Smooth muscle cell of the brain vasculature (primary cell): ENCODE measurements at places on chromosomes 6 and 20.

DNA sequence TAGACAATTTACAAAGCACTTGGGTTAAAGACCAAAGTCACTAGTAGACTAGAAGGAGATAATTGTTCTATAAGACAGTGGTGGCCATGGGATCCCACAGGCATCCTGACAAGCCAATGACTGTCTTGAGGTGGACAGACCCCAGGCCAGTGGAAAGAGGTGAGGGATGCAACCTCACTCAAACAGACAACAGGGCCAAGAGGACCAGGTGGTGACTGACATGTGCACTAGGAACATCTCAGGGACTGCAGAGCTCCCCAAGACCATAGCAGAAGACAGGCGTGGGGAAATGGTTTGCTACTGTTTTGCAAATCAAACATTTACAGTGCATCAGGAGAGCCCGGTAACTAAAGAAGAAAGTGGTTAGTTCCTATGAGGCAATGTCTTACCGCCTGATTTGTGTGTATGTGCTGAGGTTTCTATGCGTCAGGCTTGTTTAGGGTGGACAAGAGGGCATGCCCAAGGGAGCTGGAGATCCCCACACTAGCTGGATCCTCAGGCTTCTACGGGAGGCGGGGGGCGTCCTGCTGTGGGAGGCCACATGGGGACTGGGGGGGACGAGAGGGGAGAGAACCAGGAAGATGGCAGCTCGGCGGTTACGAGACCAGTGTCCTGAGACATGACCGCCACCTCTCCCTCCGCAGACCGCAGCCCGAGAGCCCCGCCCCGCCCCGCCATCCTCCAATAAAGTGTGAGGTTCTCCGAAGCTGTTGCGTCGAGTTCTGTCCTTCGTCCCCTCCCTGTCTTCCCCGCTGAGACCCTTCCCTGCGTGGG, 623 bp upstream of the MRPS26 start:
- DNase-seq: peak; percentile 49

GRCh38 chr6:71250099-71250602, 38.5 kb upstream of the OGFRL1 start:
- no peak for DNase-seq

GRCh38 chr6:56581296-56581925, 61.3 kb downstream of the DST start:
- no peak for DNase-seq

- no peak for DNase-seq
These were observed 7.6 kb downstream of the DHX35 start for GRCh38 chr20:38969708-38970107.

DNA sequence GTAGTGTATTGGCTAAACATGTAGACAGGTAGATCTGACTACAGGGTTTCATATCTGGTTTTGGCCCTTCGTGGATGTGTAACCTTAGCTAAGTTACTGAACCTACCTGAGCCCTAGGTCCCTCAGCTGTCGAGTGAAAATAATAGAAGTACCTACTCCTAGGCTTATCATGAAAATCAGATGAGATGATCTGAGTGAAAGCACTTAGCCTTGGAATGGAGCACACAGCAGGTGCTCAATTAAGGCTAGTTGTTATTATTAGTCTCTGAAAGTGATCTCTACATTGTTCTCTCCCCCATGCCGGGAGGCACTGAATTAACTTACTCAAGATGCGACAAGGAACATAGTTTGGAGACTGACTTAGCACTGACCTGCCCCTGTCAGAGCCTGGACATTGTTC, 174.7 kb upstream of the ZNF217 start:
- no peak for DNase-seq

DNA sequence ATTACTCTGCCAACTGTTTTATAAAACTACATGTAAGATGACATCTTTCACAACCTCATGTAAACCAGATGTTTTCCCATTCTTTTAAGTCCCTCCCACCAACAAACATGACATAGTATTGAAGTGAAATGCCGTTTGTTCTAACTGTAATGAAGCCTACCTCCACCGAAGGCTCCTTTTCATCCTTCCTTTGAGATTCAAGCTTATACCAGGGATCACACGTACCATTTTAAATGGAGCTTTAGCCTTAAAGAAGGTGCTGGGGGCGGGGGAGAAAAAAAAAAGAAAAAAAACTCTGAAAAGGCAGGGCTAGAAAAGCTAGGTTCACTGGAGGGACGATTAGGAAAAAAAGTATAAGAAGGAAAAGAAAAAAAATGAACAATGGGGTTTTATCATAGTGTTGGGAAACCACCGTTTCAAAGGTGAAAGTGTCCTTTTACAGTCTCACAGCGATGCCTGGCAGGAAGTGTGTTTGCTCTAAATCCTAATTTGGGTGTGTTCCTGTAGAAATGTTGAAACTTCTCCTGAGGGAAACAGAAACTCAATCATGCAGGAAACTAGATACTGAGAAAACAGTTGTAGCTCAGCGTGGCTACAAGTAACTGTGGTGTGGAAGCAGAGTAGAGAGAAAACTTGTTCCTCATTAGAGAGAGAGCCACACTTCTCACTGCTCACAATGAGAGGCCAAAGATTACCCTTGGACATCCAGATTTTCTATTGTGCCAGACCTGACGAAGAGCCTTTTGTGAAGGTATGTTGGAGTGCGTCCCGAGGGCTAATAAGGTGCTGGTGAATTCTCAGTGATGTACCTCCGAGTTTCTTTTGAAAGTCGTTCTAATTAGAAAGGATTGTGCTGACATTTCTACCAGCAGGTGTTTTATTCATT, 37.6 kb upstream of the HINT3 start:
- peak; percentile 57 for DNase-seq

DNA sequence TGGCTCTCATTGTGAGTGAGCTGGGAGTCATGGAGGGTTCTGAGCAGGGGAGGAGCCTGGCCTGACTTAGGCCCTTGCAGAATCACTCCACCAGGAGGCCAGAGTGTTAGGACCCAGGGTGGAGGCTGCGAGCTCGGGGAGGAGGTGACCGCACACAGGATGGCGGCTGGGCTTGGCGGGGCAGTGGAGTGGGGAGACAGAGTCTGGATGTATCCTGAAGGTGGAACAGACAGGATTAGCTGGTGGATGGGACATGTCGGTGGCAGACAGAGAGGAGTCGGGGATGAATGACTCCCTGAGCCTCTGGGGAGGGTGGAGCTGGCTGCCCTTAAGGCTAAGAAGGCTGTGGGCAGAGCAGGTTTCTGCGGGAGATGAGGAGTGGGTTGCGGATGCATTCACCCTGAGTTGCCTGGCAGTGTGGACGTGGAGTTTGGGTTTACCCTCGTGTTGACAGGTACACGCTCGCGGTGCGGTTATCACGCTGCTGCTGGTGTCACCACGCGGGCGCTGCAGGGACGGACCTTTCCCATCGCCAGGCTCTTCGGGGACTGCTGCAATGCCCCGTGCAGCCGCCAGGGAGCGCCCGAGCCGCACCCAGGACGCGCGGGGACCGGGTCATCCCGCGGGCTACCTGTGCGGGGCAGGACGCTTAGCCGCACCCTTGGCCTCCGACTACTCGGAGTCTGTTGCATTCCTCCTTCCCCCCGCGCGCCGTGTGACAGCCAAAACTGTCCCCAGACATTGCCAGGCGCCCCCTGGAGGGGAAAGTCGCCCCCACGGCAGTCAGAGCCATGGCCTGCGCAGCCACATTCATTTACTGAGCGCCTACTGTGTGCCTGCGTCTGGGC, 43.0 kb upstream of the PTGIS start:
- DNase-seq: no peak

DNA sequence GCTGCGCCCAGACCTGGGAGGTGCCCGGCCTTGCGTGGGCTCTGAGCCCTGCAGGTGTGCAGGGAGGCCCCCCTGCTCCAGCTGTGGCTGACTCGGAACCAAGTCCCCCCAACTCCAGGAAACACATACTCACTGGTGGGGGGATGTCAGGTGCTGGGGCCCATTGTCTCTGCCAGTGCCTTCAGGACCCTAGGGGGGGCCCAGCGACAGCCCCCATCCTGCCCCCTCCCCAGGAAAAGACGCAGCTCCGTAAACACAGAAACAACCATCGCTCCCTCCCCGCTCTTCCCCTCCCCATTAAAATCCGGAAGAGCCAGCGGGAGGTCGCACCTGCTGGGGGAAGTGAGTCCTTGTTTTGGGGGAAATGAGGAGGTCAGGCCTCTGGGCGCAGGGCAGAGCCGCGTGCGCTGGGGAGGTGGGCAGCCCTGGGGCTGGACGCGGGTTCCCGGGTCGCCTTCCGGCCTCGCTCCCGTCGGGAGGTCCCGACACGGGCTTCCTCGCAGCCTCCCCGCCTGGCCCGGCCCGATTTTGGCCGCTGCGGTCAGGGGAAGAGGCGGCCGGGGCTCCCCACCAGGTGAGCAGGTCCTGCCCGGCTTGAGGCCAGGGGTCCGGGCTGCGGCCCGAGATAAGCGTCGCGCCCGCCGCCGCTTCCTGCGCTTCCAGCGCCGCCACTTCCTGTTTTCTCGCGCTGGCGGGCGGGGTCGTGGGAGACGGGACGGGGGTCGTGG, 6.2 kb downstream of the C20orf204 start:
- no peak for DNase-seq

DNA sequence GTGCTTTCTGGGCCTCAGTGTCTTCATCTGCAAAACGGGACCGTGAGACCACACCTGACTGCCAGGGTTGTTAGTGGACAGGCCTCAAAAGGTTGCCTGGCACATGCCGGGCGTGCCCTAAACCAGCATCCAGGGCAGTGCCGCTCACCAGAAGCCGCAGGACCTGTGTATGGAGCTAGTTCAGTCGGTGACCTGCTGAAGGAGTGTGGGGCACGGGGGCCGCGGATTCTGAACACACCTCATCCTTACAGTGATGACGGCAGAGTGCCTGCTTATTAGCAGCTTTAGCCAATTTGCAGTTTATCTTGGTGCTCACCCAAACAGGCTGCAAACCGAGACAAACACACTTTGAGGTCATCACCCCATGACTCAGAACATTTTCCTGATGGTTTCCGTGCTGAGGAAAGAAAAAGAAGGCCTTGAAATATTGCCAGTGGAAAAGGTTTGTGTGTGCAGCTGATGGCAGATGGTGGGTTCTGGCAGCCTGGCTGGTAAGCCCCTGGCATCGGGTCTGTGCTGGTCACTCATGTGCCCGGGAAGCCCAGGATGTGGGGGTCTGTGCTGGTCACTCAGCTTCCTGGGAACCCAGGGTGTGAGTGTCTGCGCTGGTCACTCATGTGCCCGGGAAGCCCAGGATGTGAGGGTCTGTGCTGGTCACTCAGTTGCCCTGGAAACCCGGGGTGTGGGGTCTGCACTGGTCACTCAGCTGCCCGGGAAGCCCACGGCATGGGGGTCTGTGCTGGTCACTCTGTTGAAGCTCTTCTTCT, 153.8 kb downstream of the ERMARD start:
- peak; percentile 6 for DNase-seq

- peak; percentile 21 for DNase-seq
These were observed 45.3 kb downstream of the SMLR1 start for GRCh38 chr6:130872250-130873095.

DNA sequence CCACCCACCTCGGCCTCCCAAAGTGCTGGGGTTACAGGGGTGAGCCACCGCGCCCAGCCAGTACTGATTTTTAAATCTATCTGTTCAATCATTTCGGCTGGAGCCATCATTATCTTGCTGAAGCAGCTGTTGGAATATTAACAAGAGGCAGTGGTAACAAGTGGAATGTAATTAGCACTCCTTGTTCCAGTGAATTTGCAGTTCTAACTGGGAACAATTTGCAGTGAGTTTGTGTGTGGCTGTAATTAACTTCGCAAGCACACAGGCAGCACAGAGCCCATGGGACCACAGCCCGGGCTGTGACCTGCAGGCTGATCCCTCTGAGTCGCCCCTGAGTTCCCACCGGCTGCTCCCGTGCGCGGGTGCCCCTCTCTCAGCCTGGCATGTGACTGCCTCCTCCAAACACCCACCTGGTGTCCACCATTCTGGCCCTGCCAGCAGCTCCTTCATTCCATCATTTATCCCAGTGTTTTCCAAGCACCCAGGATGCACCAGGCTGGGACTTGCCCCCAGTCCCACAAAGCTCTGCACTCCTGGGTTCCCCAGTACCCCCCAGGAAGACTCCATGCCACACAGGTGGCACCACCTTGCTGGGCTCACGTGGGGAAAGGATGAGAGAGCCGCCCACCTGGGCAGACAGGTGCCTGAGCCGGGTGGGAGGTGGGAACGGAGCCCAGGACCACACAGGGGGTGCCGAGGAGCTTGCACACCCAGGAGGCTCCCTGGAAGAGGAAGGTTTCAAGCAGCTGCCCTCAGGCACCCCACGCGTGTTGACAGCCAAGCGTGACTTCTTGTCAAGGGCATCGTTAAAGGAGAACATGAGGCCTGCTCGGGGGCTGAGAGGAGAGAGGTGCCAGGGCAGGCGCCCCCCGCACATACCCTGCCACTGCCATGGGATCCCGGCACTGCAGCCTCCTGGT, 75.2 kb downstream of the YTHDF1 start:
- DNase-seq: no peak

GRCh38 chr6:24910331-24910960, 25.3 kb downstream of the RIPOR2 start:
- no peak for DNase-seq

DNA sequence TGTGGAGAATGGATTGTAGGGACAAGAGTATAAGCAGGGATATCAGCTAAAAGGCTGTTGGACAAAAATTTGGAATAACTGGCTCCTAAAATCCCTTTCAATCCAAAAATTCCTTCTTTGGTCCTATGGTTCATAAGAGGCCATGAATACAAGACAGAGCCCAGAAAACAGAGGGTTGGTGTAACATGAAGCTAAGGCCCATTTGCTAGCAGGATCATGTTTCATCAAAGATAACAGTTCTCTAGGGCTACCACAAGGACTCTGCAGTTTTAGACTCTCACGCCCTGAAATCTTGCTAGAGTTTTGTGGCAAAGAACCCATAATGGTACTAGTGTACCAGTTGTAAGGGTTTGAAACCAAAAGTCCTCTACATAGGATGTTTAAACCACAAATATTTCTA, 327.8 kb upstream of the TBX18 start:
- no peak for DNase-seq

GRCh38 chr6:803191-803977, 110.4 kb upstream of the EXOC2 start:
- no peak for DNase-seq

DNA sequence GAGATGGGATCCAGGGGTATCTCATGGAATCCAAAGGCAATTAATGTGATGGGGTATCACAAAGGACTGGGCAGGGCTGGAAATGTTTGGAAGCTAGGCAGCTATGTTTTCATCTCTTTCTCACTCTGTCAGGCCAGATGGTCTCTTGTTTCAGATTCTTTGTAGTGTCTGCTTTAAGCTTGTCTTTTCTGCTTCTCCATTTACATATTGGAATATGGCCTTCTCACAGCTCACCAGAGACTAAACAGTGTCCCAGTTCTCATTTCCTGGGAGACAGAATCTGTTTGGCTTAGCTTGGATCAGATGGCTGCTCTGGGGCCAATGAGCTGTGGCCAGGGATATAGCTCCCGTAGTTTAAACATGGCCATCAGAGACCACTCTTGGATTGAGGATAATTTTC, 78.9 kb downstream of the SLC35F1 start:
- DNase-seq: no peak

DNA sequence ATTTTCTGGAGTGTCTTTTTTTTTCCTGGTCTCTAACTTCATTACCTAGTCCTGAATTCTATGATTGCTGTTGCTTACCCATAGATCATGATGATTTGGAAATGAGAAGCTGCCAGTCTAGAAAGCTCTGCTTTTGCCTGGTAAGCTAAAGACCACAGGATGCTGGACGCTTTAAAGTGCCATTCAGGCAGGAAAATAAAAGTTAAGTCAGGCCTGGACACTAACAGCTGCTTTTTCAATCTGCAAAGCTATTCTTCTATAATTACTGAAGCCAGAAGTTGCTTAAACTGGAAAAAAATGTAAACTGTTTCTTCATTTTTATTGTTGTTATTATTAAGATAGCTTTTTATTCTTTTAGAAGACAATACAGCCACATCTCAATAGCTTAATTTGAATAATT, 129.8 kb upstream of the SPACA1 start:
- no peak for DNase-seq

GRCh38 chr6:49462071-49462470, 982 bp downstream of the MMUT start:
- DNase-seq: no peak
